ENCODE measurements at places on chromosomes 7 and 10.
A peak's percentile ranks its signal among the peaks of the same experiment; 100 is the strongest.

DNA sequence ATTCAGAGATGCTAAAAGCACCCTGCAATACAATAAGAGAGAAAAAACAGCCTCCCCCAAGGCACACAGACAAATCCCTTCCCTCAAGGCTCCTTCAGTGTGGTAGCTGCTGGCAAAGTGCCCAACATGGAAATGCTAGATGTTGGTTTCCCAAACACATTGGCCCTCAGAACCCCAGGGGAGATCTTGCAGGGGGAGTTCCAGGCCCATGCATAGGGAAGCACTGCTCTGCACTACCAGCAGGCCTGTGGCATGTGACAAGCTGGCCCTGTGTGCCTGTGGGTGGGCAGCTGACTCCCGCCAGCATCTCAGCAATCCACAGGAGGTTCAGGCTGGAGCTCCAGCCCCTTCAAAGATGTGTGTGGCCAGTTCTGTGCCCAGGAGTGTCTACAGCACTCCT is 16.8 kb upstream of the CSGALNACT2 start:
- no peak for DNase-seq

- no peak for DNase-seq
These were observed 5.2 kb upstream of the SAMD8 start for GRCh38 chr10:75106242-75106641.

GRCh38 chr7:2203766-2204300 is 28.9 kb downstream of the MAD1L1 start:
- DNase-seq = no peak

- peak; percentile 72 for DNase-seq
These were observed 54.5 kb upstream of the DNAJB6 start for GRCh38 chr7:157282141-157282801.

DNA sequence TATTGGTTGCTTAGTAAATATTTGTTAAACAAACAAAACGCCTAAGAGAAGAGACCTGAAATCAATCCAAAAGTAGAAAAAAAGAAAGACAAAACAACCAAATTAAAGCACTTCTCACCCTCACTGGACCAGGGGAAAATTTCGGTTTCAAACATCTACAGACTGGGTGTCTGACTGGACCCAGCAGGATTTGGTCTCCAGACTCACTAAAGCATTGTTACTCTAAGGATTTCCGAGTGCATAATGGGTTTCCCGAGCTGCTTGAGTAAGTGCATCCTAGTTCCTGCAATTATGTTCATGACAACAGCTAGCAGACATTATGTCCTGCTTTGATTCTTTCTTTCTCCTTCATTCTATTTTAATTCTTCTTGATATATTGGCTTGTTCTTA is 51.8 kb upstream of the FAM3C start:
- no peak for DNase-seq

DNA sequence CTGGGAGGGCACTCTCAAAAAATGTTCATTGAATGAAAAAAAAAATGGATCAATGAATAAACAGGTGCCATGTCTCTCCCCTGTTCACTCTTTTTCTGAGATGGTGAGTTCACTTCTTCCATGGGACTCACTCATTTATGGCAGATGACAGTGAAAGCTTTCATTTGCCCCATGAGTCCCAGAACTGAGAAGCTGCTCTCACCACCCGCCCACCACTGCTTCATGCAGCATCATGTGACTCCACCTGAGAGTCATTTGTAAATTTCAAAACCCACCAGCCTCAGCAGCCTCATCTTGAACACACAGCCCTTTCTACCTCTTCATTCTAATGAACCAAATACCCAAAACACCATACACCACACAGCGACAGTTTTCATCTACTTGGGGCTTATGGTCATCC is 64.9 kb downstream of the SCRN1 start:
- DNase-seq = no peak

- DNase-seq = no peak
These were observed 326.3 kb downstream of the DNAJB6 start for GRCh38 chr7:157662981-157663716.

- DNase-seq = no peak
These were observed 57.8 kb downstream of the COL26A1 start for GRCh38 chr7:101420436-101420835.

DNA sequence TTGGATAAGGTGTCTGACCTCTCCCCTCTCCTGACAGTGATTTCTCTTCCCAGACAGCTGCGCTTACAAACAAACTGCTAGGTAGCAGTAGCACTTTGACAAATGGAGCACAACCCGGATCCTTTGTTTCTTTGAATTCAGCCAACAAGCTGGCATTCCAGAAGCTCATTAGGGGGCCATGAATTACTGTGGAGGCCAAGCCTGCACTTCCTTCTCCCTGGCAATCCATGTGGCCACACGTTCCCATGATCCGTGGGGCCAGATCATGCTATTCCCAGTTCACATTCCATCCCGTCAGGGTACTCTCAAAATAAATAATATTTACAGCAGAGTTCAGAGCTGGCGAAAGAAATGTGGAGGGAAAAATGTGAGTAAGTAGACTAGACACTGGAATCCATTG is 172.4 kb downstream of the PRPF18 start:
- DNase-seq = no peak

DNA sequence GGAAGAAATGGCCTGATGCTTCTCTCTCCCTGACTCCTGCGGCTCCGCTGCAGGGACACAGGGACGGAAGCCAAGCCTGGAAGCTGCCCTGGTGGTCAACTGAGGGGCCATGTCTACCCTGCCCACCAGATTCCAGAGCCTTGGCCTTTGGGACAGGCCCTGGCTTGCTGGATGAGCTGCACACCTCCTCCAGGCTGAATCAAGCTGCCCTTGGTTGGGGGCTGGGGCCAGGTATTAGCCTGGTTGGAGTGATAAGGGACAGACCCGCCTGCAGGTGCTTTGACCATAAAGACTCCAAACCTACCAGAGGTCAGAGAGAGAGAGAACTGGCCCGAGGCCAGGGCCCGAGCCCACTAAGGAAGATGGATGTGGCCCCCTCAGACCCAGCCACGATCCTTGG is 30.1 kb downstream of the CRHR2 start:
- DNase-seq = no peak

DNA sequence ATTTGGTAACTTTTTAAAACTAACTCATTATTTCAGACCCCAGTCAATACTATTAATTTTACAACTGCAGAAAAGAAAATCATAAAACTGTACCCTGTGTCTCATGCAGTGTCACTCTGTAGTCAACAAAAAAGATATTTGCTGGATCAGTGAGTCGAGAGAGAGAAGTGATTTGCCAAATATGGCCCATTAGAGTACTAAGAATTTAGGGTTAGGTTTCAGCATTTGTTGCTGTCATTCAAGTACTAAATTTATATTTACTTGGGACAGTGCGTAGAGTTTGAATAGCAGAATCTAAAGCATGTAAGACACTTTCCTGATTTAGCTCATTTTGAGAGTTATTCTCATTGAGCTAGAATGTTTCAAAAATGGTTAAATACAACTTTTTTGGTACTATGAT is 38.9 kb downstream of the CACNA2D1 start:
- no peak for DNase-seq

- DNase-seq = no peak
These were observed 38.1 kb upstream of the XPNPEP1 start for GRCh38 chr10:109961174-109962001.

DNA sequence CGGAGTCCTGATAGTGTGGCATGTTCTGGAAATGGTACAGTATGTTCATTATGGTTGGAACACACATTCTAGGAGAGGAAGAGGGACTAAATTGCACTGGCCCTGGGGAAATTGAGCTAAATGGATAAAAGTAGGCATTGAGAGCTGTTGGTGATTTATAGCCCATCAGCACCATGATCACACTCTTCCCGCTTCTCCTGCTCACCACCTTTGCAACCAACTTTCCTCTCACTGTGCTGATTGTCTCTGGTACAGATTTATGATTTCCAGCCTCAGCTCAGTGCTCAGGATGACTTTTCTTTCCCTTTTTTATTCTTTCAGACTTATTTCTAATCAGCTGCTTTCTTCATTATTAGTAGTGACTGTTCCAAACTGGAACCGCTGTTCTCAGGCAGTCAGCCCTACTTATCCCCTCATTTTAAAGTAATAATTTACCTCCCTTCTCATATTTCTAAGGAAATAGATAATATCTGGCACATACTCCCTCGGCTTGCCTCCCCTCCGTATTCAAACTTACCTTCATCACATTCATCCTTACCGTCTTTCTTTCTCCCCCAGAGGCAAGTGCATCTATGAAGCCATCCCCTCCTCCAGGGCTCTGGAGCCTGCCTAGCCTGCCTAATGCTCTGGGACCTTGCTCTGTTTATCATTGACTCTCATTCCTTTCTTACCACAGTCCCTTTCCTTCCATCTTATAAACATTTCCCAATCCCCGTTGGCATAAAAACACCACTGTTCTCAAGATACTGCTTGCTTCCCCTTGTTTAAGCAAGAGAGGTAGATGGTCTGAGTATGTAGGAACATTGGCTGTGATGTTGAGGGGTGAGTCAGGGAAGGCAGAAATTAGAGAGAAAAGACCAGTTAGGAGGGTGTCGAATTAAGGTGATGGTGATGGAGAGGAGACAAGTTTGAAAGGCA is 51.6 kb upstream of the RPA3 start:
- no peak for DNase-seq

DNA sequence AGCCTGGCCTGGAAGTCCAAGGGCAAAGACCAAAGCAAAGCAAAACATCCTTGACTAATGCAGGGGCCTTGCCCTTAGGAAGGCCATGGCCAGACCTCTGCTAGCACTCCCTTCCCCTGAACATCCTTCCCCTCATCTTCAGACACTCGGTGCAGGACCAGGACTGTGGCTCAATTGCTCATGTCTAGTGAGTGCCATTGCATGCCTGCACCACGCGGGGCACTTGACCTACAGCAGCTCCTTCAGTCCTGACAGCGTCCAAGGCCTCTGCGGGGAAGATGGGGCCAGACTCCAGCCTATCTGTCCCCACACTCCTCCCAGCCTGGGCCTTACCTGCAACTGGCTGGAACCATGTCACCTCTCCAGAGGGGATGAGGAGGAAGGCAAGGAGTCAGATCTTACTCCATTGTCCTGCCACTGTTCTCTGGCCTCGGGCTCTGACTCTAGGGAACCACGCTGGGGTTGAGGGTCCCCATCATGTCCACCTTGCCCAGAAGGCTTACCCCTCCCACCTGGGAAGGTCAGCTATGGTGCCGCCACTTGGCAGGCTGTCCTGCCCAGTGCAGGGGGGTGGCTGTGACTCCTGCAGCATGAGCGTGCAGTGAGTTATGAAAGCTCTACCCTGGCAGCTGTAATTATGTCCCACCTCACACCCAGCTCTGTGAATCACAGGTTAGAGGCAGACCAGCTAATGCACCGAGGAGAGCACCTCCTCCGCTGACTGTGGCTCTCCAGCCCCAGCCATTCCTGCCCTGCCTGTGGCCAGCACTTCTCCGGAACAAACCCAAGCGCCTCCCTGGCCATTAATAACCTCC is 16.1 kb downstream of the DRGX start:
- DNase-seq = no peak

GRCh38 chr10:19195698-19196097 is 147.1 kb downstream of the MALRD1 start:
- DNase-seq = no peak

DNA sequence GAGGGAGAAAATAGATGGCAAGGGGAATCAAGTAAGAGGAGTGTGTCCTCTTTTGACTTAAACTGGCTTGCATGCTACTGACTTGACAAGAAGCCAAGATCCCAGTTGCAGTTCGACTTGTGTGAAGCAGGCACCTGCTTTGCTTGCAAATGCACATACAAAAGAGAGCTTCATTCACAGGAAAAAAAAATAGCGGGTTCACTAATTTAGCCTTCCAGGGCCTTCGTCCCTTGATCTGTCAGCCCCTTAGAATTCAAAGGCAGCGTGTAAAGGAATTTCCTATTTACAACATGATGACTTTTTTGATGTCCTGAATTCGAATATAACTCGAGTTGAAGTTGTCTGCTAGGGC is 192.1 kb downstream of the CELF2 start:
- DNase-seq = no peak

- DNase-seq = no peak
These were observed 7.0 kb upstream of the ACTR3C start for GRCh38 chr7:150330211-150330885.

DNA sequence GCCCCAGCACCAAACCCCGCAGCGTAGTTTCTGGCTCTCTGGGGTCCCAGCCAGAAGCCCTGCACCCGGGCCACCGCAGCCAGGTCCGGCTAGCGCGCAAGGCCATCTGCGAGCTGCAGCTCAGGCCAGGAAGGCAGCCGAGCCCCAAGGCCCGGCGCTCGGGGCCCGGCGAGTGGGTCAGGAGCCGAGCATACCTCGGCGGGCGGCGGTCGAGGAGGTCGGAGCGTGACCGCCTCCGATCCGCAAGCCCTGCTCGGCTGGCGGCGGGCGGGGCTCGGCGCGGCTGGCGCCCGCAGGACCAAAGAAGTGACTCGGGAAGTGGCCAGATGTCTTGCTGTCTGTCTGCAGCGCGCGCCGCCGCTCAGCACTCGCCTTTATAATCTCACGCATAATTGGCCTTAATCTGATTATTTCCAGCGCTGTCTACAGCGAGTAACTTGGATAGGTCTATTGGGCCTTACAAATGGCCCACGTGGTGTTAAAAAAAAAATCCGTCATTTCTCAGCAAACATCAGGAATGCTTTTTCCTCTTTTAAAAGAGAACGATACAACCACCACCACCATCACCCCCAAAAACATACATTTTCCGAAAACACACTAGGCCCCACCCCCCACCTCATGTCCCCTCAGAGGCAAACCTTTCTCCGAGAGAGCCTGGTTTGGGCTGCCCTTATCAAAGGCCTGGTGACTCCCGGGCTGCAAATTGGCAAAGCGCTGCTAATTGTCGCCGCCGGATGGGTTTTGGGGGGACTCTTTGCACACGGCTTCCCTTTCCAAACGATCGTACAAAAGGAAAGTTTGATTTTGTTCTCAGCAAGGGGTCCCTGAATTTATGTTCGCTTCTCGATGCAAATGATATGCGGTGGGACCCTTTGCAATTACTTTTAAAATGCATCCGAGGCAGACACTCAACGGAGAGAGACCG is at the start of gene DRGX:
Gene DRGX, minus strand, starts transcription at position 349 of the 925 bp plus-strand sequence. CDS start 649 bp downstream, outside the sequence.
- DNase-seq = no peak

- DNase-seq = no peak
These were observed 71.4 kb downstream of the PROSER2 start for GRCh38 chr10:11894381-11895107.

DNA sequence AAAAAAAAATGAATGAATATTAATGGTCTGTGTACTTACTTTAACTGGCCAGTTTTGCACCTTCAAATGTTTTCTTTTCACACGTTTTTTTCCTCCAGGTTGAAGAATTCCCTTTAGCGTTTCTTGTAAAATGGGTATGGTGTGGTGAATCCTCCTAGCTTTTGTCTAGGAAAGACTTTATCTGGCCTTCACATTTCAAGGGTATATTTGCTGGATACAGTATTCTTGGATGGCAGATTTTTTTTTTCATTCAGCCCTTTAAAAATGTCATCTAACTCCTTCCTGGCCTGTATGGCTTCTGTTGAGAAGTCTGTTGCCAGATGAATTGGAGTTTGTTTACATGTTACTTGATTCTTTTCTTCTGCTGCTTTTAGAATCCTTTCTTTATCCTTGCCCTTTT is 10.1 kb downstream of the SLC25A40 start:
- no peak for DNase-seq

DNA sequence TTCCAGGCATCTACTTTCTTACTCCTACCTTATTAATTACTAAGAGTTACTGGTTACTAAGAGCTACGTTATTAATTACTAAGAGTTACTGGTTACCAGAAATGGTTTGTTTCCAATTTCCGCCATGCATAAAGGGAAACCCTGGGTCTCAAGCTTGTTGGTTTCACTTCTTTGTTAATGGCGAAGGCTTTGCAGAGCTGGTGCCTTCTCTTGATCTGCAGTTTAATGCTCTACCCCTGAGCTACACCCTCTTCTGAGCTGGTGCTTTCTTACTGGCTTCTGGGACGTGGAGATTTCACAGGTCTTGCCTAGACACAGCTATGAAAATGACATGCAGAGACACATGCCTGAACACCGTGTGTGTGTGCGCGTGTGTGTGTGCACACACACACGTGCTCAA is 560 bp downstream of the CPA4 start:
- no peak for DNase-seq
